ENCODE measurements at places on chromosomes 2 and 18. TPM values are rescaled to one million over a fixed set of nuclear protein-coding genes. Genes with fewer than 3 reads are reported as not detected.

SCN3A gene
- 0.11 TPM for total RNA-seq

HOXD11 gene
- total RNA-seq, result 31.6 TPM

DNA sequence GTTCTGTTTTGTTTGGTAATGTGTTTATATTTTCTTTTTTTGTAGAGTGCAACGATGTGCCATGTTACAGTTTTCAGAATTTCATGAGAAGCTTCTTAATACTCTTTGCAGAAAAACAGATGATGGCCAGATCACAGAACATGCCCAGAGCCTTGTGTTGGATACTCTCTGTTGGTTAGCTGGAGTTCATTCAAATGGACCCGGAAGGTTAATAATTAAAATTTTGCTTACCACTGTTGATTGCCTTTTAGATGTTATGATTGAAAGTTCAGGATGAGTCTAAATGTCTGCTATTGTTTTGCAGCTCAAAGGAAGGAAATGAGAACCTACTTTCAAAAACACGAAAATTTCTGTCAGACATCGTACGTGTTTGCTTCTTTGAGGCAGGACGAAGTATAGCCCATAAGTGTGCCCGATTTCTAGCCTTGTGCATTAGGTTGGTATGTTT lies 85.2 kb downstream of the BIRC6 start:
- H3K4me1 ChIP-seq, result no peaks in the 10 kb centered on the region
- H3K4me3 ChIP-seq, result no peak overlapping the region
- DNase-seq, result no peak
- no peaks in the 10 kb centered on the region for H3K27me3 ChIP-seq
- H3K36me3 ChIP-seq, result peaks cover 67% of the 10 kb centered on the region

GRCh38 chr18:79062806-79063205 lies 6.4 kb upstream of the ATP9B start:
- H3K27ac ChIP-seq, result no peak overlapping the region
- DNase-seq, result no peak
- no peak overlapping the region for H3K4me3 ChIP-seq
- H3K4me1 ChIP-seq, result no peaks in the 10 kb centered on the region
- no peaks in the 10 kb centered on the region for H3K27me3 ChIP-seq

DNA sequence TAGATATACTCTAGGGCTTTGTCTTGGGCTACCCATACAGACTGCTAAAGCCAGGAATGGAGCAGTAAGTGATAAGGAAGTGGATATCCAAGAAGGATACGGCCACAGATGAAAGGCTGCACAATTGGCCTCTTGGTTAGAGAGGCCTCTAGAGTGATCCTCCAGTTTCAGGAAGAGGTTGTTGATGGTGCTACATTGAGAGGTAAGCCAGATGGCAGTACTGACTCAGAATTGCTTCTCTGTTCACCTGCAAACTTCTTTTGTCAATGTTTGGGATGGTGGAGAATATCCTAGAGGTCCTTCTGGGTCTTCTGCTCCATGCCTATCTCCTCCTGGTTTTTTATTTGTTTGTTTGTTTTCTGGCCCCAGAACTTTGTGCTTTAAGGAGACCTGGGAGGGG lies 226.8 kb upstream of the LRRTM1 start:
- no peaks in the 10 kb centered on the region for H3K27me3 ChIP-seq
- H3K4me3 ChIP-seq, result no peak overlapping the region
- no peak overlapping the region for H3K27ac ChIP-seq
- no peaks in the 10 kb centered on the region for H3K36me3 ChIP-seq

ADRA2B gene
- not detected for total RNA-seq

GRCh38 chr2:131048641-131049040 lies 44.6 kb downstream of the FAM168B start:
- H3K4me1 ChIP-seq, result no peaks in the 10 kb centered on the region
- no peaks in the 10 kb centered on the region for H3K27me3 ChIP-seq
- no peak overlapping the region for H3K27ac ChIP-seq
- no peak overlapping the region for H3K4me3 ChIP-seq
- DNase-seq, result no peak

GRCh38 chr2:169118060-169118459 lies 48.7 kb downstream of the DHRS9 start:
- no peak for DNase-seq
- no peak overlapping the region for H3K27ac ChIP-seq
- no peaks in the 10 kb centered on the region for H3K4me1 ChIP-seq
- no peaks in the 10 kb centered on the region for H3K36me3 ChIP-seq
- H3K27me3 ChIP-seq, result peaks cover 14% of the 10 kb centered on the region

DNA sequence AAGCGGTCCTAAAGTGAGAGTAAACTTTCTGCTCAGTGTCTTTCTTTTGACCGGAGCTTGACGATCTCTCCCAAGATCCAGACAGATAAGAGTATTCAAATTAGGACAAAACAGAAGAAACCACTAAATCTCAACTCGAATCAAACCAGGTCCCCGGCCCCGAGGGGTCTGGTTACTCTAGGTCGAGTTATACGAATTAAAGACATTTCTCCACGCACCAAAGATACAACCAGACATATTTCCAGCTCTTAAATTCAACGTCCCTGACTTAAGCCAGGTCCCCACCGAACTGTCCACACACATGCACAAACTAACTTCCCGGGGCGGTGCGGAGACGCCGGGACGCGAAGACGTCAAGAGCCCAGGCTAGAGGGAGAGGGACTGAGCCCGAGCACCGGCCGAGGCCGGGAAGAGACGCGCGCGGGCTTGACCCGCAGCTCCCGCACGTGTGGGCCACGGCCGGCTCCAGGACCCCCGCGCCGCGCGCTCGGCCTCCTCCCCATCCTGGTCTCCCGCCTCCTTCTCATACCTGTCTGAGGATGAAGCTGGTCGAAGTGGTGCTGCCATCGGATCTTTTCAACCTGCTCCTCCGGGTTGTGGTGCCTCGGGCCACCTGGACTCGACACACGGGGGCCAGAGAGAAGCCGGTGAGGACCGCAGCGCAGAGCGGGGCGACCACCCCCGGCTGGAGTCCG lies 896 bp downstream of the CACNB4 start:
- peak overlapping the region; percentile 70 for H3K4me3 ChIP-seq
- H3K4me1 ChIP-seq, result peaks cover 7% of the 10 kb centered on the region
- no peaks in the 10 kb centered on the region for H3K36me3 ChIP-seq
- DNase-seq, result peak; percentile 55

GRCh38 chr2:100146657-100146960 lies 4.2 kb upstream of the AFF3 start:
- H3K4me1 ChIP-seq, result no peaks in the 10 kb centered on the region
- no peak for DNase-seq
- no peaks in the 10 kb centered on the region for H3K36me3 ChIP-seq
- peaks cover 6% of the 10 kb centered on the region for H3K27me3 ChIP-seq
- no peak overlapping the region for H3K27ac ChIP-seq

DNA sequence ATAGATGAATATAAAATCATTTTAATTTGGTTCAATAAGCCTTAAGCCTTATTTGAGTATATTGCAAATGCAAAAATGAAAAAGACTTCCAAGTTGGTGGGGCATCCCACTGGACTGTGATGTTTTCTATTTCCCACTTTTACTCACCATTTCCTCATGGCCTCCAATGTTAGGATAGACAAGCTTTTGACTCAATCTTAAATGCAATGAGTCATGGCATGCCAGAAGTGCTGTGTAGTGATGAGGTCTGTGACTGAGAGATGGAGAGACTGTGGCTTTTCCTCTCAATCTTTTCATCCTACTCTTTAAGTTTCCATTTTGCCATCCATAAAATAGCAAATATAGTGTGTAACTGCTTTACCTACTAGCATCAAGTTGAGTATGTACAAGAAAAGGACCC lies 1401.2 kb upstream of the CELF4 start:
- no peak overlapping the region for H3K4me3 ChIP-seq
- no peak for DNase-seq
- no peaks in the 10 kb centered on the region for H3K36me3 ChIP-seq
- H3K27ac ChIP-seq, result no peak overlapping the region

HNMT gene
- total RNA-seq, result 2.7 TPM

- H3K4me3 ChIP-seq, result no peak overlapping the region
- H3K27me3 ChIP-seq, result no peaks in the 10 kb centered on the region
- DNase-seq, result peak; percentile 7
- H3K36me3 ChIP-seq, result no peaks in the 10 kb centered on the region
- peaks cover 31% of the 10 kb centered on the region for H3K4me1 ChIP-seq
These were observed 218.0 kb downstream of the IRS1 start for GRCh38 chr2:226581661-226582060.

DNA sequence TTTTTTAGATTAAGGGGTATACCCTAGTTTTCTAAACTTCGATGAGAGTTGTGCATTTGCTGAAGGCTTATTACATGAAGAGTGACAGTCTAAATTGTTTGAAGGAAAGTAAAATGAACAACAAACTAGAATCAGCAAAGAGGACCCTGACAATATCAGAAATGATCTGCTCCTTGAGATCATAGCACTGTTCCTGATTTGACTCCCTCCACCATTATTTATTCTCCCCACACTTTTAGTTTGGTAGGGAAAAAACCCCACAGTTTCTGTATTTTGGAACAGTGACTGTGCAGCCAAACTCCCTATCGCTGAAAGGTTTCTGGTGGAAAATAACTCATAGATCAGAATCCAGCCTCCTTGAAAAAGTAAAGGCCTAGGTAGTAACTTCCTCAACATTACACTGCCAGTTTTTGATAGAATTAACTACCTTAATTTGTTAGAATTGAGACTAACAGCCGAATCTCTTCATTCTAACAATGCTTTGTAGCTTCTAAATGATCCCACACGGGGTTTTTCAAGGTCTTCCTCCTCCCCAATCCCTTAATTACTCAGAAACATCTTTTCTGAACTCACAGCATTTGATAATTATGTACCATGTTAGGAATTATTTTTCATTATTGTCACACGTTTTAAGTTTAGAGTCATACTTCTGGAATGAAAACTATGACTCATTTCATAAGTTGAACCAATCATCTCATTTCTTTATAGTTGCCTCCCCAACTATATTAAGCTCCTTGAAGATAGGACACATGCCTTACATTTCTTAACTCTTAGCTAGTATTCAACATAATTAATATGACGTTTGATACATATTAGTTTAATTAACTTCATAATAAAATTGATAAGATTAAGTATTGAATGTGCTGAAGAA lies 2.9 kb downstream of the MYL12A start:
- H3K4me1 ChIP-seq, result peaks cover 57% of the 10 kb centered on the region
- no peaks in the 10 kb centered on the region for H3K27me3 ChIP-seq
- peak; percentile 79 for DNase-seq

- no peak overlapping the region for H3K4me3 ChIP-seq
- no peaks in the 10 kb centered on the region for H3K27me3 ChIP-seq
- no peak for DNase-seq
- H3K4me1 ChIP-seq, result peaks cover 20% of the 10 kb centered on the region
- no peak overlapping the region for H3K27ac ChIP-seq
These were observed 84.4 kb downstream of the DCDC2C start for GRCh38 chr2:3787768-3788167.

DNA sequence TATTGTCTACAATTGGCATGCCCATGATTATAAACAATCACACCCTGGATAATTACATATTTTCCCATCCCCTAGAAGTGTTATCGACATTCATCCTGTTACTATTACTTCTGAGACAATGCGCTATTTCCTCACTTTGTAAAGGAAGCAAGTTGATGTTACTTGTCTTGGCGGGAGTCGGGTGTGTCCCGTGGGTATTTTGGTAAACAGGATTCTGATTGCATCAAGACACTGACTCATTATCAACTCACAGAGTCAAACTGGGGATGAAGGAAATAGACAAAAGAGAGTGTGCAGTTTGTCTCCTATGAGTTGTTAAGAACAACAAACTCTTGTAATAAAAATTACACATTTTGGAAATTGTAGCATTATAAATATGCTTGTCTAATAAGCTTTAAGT lies 142.7 kb downstream of the GALR1 start:
- H3K27ac ChIP-seq, result no peak overlapping the region
- H3K36me3 ChIP-seq, result no peaks in the 10 kb centered on the region
- no peaks in the 10 kb centered on the region for H3K27me3 ChIP-seq
- no peak overlapping the region for H3K4me3 ChIP-seq
- no peaks in the 10 kb centered on the region for H3K4me1 ChIP-seq
- DNase-seq, result no peak

AMER3 gene
- not detected for total RNA-seq

PLCD4 gene
- total RNA-seq, result 0.51 TPM

- no peaks in the 10 kb centered on the region for H3K36me3 ChIP-seq
- no peak overlapping the region for H3K4me3 ChIP-seq
- H3K27me3 ChIP-seq, result no peaks in the 10 kb centered on the region
These were observed 163.0 kb downstream of the SEPTIN10 start for GRCh38 chr2:109450574-109451273.

GNAL gene
- 3.0 TPM for total RNA-seq

FBLN7 gene
- 0.11 TPM for total RNA-seq

DNA sequence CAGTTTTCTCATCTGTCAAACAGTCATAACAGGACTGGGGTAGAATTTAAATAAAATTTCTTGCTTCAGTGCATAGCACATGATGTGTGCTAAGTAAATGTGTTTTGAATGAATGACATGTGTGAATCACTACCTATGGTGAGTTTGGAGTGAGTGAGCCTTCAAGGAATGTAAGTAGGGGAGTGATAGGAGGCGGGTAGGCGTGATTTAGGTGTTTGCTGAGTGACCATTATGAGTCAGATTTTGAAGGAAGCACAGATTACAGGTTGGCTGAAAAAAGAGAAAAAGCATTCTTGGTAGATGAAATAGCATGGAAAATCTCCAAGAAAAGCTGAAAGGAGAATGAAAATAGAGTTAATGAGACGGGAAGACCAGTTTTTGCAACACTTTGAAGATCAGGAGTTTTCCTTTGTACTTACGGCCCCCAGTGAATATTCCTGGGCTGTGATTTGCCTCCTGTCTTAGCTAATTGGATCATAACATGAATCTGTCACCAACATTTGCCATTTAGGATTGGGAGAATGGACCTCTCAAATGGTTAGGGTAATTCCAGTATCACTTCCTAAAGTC lies 136.9 kb upstream of the GATA6 start:
- H3K4me1 ChIP-seq, result peaks cover 18% of the 10 kb centered on the region
- DNase-seq, result peak; percentile 95
- peak overlapping the region; percentile 32 for H3K4me3 ChIP-seq

- peaks cover 24% of the 10 kb centered on the region for H3K4me1 ChIP-seq
- peak overlapping the region; percentile 67 for H3K27ac ChIP-seq
- H3K4me3 ChIP-seq, result 0 out of 2 replicates have a peak overlapping the region, but pooled peaks have one; percentile 14
- H3K36me3 ChIP-seq, result no peaks in the 10 kb centered on the region
- peak; percentile 93 for DNase-seq
These were observed 46.0 kb downstream of the COX7A2L start for GRCh38 chr2:42314892-42315468.

ZNF396 gene
- total RNA-seq, result 0.13 TPM

ABCG5 gene
- not detected for total RNA-seq

GRCh38 chr2:2095360-2096093 lies 235.5 kb downstream of the MYT1L start:
- no peaks in the 10 kb centered on the region for H3K27me3 ChIP-seq
- no peaks in the 10 kb centered on the region for H3K4me1 ChIP-seq
- H3K36me3 ChIP-seq, result no peaks in the 10 kb centered on the region
- H3K27ac ChIP-seq, result no peak overlapping the region
- DNase-seq, result no peak

SPAG16 gene
- 28.9 TPM for total RNA-seq

GRCh38 chr2:28437149-28437835 lies 44.6 kb downstream of the FOSL2 start:
- H3K27ac ChIP-seq, result no peak overlapping the region
- no peaks in the 10 kb centered on the region for H3K27me3 ChIP-seq
- H3K4me1 ChIP-seq, result 0 out of 2 replicates have a peak, but pooled peaks cover 3% of the 10 kb centered on the region

PLA2R1 gene
- 14.9 TPM for total RNA-seq

GRCh38 chr2:217776631-217777030 lies 226.2 kb downstream of the TNS1 start:
- H3K4me1 ChIP-seq, result no peaks in the 10 kb centered on the region
- no peaks in the 10 kb centered on the region for H3K27me3 ChIP-seq
- no peak for DNase-seq
- no peak overlapping the region for H3K27ac ChIP-seq

All from GM23248 (cell line).